ENCODE measurements at places on chromosomes 16 and 17.

- no peak for DNase-seq
- no peaks in the 10 kb centered on the region for H3K36me3 ChIP-seq
- no peaks in the 10 kb centered on the region for H3K27me3 ChIP-seq
Observed at GRCh38 chr16:1509307-1510221, 16.4 kb downstream of the TELO2 start.

DNA sequence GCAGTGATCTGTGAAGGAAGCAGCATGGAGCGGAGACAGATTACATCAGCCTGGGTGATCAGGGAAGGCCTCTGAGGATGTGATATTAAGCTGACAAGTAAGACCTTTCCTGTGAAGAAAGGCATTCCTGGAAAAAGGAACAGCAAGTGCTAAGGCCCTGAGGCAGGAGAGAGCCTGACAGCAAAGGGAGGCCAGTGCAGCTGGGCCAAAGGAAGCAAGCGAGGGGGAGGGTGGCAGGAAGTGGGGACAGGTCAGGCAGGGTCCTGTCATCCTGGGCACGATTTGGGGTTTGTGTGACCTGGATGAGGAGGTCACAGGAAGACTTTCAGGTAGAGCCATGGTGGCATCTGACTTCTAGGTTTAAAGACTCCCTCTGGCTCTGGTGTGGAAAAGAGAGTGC is 12.3 kb downstream of the CPNE2 start:
- H3K4me1 ChIP-seq = no peaks in the 10 kb centered on the region
- peaks cover 3% of the 10 kb centered on the region for H3K36me3 ChIP-seq
- H3K27ac ChIP-seq = no peak overlapping the region
- DNase-seq = no peak

DNA sequence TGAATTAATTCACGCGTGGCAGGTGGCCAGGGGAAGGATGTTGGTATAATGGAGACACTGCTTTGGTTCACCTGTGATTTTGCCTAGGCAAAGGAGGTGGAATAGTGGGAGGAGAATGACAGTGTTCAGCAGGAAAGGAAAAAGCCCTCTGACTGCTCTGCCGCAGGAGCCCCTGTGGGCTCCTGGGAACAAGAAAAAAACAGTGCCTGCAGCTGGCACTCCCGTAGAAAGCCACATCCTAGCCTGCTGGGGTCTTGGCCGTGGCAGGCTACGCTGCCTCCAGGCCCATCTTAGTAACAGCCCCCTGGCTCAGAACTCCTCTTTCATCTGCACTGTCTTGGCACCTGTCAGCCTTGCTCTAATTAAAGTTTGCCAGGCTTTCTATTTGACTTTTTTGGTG is 20.6 kb downstream of the ADORA2B start:
- DNase-seq = no peak
- H3K27ac ChIP-seq = no peak overlapping the region
- no peaks in the 10 kb centered on the region for H3K4me1 ChIP-seq
- H3K4me3 ChIP-seq = no peak overlapping the region

DNA sequence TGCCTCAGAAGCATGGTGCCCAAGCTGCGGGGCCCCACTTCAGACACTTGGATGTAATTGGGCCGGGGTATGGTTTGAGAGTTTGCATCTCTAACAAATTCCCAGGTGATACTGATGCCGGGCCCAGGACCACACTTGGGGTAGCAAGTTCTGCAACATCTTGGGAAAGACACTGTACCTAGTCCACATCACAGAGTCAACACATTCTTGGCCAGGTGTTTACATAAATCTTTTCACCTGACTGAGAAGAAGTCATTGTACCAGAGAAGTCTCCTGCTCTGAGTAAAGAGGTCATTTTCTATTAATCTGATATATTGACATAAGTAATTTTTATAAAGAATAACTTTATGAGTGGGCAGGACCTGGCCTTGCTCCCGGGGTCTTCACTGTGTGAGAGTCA is 27.5 kb downstream of the GPT2 start:
- peaks cover 26% of the 10 kb centered on the region for H3K4me1 ChIP-seq
- H3K36me3 ChIP-seq = no peaks in the 10 kb centered on the region
- no peaks in the 10 kb centered on the region for H3K27me3 ChIP-seq
- DNase-seq = no peak
- no peak overlapping the region for H3K4me3 ChIP-seq

DNA sequence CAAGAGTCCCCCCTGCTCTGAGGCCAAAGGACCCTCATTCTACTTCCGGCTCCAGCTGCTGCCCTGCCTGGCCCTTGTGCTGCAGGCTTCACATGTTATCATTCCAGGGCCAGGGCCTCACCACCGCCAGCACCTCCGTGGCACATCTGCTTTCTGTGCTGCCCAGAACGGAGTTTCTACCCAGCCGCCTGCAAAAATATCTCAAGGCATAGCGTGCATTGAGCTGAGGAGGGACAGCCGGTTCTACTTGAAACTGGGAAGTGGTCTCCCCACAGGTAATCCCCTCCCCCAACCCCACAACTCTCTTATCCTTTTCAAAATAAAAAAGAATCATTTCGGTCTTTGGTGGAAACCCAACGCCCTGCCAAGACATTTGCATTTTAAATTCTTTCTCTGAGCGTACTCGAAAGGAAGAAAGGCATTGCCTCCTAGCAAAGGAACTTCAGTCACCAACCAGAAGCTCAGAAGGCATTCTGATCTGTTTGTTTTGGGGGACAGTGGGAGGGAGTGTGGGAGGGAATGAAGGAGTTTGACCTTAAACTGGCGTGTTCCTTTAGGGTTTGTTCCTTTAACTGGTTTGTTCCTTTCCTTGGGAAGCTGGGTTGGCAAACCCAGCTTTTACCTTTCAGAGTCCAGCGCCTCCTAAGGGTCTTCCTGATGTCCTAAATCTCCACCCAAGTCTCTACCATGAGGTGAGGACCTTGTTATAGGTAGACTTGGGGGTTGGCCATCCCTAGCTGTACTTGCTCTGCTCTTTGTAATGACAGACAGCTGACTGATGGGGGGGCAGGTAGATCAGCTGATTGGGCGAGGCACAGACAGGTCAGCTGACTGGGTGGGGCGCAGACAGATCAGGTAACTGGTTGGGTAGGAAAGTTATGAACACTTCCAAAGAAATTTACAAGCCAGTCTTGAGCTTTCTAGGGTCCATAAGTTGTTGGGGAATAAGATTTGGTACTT is 33.4 kb upstream of the PIK3R6 start:
- DNase-seq = no peak
- no peaks in the 10 kb centered on the region for H3K27me3 ChIP-seq
- H3K4me3 ChIP-seq = no peak overlapping the region
- no peaks in the 10 kb centered on the region for H3K4me1 ChIP-seq
- H3K27ac ChIP-seq = no peak overlapping the region

DNA sequence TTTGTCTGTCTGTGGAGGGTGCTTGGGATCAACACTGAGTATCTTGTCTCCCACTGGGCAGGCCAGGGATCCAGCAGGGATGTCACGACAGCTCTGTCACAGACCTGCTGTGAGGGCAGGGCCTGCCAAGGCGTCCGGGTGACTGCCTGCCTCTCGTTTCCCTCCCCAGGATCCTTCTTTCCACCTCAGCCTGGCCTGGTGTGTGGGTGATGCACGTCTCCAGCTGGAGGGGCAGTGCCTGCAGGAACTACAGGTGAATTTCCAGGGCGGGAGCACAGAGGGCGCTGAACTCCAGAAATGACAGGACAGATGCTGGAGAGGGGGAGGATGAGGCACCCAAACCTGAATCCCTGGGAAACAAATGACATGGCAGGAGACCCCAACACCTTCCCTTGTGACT is 6.8 kb upstream of the MMP15 start:
- H3K36me3 ChIP-seq = peaks cover 47% of the 10 kb centered on the region
- H3K27ac ChIP-seq = no peak overlapping the region
- no peak overlapping the region for H3K4me3 ChIP-seq
- DNase-seq = no peak
- peaks cover 18% of the 10 kb centered on the region for H3K4me1 ChIP-seq

- H3K4me1 ChIP-seq = peaks cover 12% of the 10 kb centered on the region
- H3K36me3 ChIP-seq = peaks cover 27% of the 10 kb centered on the region
- no peaks in the 10 kb centered on the region for H3K27me3 ChIP-seq
Observed at GRCh38 chr17:75124819-75125162, 6.8 kb downstream of the NT5C start.

DNA sequence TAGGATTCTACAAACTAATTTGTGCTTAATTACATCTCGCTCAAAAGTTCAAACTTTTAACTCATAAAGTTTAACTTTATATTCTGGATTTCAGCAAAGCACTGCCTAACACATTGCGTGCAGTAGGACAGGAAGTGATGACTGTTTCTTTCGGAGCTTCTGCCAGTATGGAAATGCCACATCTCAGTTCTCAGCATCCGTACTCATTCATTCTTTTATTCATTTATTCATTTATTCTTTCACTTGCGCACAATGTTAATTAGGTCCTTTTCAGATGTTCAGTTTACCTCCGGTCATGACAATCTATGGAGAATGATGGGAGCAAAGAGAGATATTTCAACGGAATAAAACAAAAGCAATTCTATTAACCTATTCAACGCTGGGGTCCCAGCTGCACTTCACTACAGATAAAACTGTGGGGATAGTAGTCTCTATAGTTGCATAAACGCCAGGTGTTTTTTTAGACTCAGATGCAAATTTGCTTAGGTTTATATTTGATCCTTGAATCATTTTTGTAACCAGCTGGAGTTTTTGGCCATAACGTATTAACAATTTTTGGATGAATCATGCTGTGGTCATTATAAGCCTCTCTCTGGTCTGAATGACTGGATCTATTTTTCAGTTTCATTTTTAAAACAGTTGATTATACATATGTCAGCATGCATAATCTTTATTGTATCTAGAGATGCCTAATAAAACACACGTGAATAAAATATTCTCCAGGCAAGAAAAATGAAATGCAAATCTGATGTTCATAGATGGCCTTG is 143.9 kb downstream of the KCNJ2 start:
- no peak overlapping the region for H3K27ac ChIP-seq
- no peak overlapping the region for H3K4me3 ChIP-seq
- H3K27me3 ChIP-seq = no peaks in the 10 kb centered on the region
- H3K36me3 ChIP-seq = no peaks in the 10 kb centered on the region

GRCh38 chr17:5122586-5123342 is 6.9 kb downstream of the USP6 start:
- DNase-seq = peak; percentile 11
- H3K27ac ChIP-seq = peak overlapping the region; percentile 2
- H3K36me3 ChIP-seq = no peaks in the 10 kb centered on the region
- peak overlapping the region; percentile 26 for H3K4me3 ChIP-seq
- peaks cover 43% of the 10 kb centered on the region for H3K27me3 ChIP-seq
- H3K4me1 ChIP-seq = no peaks in the 10 kb centered on the region

DNA sequence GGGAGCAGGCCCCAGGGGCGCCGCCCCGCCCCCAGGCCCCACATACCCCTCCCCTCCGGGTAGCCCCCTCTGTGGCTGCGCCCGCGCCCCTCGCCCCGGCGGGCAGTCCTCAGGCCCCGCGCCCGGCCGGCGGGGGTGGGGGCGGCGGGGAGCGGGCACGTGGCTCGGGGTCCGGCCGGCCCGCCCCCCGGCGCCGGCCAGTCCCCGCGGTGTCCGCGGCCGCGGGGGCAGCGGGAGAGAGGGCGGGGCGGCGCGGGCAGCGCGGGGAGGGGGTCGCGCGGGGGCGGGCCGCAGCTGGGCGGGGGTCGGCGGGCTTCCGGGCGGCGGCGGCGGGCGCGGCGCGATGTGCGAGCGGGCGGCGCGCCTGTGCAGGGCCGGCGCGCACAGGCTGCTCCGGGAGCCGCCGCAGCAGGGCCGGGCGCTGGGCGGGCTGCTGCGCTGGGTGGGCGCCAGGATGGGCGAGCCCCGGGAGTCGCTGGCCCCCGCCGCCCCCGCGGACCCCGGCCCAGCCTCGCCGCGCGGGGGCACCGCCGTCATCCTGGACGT is 335 bp downstream of the NECAB2 start:
- DNase-seq = no peak
- peaks cover 11% of the 10 kb centered on the region for H3K4me1 ChIP-seq
- no peaks in the 10 kb centered on the region for H3K27me3 ChIP-seq
- H3K4me3 ChIP-seq = peak overlapping the region; percentile 26
- H3K27ac ChIP-seq = no peak overlapping the region

DNA sequence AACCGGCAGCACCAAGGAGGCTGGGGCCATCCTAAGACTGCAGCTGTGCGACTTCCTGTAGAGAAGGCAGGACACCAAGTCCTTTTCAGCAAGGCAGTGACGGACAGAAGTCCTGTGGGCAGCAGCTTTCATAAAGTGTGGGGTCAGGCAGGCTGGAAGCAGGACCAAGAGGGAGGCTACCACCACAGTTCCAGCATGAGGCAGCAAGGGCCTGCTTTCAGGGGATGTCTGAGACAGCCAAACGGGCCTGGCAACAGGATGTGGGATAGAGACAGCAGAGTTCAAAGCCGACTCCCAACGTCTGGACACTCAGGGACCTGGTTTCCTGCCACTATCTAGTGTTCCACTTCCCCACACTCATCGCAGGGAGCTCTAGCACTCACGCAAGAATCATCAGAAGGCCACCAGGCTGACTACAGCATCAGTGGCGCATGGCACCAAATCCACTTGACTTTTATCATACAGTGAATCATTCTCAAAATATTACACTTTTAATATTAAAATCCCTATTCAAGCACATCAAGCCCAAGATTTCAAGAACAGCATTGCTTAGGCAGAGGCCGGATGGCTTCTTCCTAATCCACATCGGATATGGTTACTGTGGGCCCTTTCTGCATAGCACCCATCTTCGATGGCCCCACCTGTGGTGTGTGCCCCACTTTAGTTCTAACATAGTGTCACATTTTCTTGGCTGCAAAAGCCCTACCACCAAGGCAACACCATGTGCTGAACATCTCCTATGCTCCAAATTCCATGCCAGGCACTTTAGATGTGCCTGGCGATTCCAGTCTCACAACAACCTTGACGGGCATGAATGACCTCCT is 5.2 kb downstream of the USP7 start:
- no peaks in the 10 kb centered on the region for H3K4me1 ChIP-seq
- no peaks in the 10 kb centered on the region for H3K27me3 ChIP-seq
- H3K36me3 ChIP-seq = no peaks in the 10 kb centered on the region

DNA sequence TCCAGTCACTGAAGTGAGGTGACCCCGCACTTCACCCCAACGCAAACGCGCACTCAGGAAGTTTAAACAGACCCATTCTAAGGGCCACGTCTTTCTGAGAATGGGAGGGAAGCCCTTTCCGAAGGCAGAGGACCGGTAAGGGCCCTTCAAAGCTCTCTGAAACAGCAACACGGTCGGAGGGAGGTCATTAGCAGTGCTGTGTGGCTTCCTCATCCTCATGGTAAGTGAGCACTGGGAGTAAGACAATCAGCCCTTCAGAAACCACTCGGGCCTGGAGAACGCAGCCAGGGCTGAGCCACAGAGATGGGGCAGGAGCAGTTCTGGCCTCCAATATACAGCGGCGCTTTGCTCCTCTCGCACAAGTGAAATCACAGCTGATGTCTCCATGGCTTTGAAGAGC is 23.7 kb downstream of the SRL start:
- no peaks in the 10 kb centered on the region for H3K36me3 ChIP-seq
- DNase-seq = no peak
- H3K27me3 ChIP-seq = no peaks in the 10 kb centered on the region
- H3K4me1 ChIP-seq = no peaks in the 10 kb centered on the region

- H3K27me3 ChIP-seq = no peaks in the 10 kb centered on the region
Observed at GRCh38 chr16:82045465-82045864, 10.4 kb downstream of the HSD17B2 start.
